ENCODE measurements at places on chromosomes 2 and 18. TPM values are rescaled to one million over a fixed set of nuclear protein-coding genes. Genes with fewer than 3 reads are reported as not detected.

PSMA8 gene
- not detected for polyA plus RNA-seq

ANKRD30BL gene
- not detected for polyA plus RNA-seq

REG1B gene
- polyA plus RNA-seq = not detected

ADD2 gene
- polyA plus RNA-seq = not detected

CRYBA2 gene
- not detected for polyA plus RNA-seq

ANKRD30B gene
- polyA plus RNA-seq = not detected

NETO1 gene
- polyA plus RNA-seq = 0.42 TPM

DRC1 gene
- not detected for polyA plus RNA-seq

PHLPP1 gene
- 4.2 TPM for polyA plus RNA-seq

HJURP gene
- polyA plus RNA-seq = 26.5 TPM

RELCH gene
- polyA plus RNA-seq = 14.4 TPM

- no peak for DNase-seq
These were observed 38.5 kb upstream of the SIGLEC15 start for GRCh38 chr18:45786941-45787340.

- DNase-seq = no peak
These were observed 8.0 kb downstream of the SFXN5 start for GRCh38 chr2:73063472-73063871.

DNA sequence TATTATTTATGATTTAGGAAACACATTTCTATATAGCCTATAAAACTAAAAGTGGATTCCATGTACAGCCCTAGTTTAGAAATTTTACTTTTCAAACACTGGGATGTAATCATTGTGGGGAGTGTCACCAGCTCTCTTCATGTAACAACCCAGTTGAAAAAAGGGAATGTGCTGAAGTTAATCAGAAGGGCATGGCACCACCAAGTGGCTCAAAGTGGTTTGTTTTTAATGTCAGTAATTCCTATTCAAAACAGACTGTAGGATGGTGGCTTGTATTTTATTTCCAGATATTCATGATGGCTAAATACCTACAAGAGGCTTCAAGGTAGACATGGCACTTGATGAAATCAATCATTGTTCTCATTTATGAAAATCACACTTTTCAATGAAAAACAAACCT, 58.1 kb upstream of the TMEM182 start:
- DNase-seq = peak; percentile 5

DNA sequence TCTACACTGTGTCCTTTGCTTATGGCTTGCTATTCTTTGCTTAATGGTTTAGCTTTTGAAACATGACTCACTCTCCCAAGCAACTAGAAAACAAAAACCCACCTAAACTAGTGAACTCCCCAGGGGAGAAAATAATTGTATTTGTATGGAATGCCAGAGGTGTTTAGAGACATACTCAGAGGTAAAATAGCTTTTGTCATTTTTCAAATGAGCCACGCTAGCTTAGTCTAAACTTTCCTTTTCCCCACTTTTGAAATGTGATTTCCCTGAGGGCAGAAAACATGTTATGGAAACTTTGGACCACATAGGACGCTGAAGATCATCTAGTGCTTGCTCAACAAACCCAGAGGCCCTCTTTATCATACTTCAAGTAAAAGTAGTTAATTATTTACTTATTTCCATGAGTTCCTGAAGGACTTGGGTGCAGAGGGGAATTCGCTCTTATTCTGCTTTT, 16.5 kb upstream of the CYTIP start:
- no peak for DNase-seq

DNA sequence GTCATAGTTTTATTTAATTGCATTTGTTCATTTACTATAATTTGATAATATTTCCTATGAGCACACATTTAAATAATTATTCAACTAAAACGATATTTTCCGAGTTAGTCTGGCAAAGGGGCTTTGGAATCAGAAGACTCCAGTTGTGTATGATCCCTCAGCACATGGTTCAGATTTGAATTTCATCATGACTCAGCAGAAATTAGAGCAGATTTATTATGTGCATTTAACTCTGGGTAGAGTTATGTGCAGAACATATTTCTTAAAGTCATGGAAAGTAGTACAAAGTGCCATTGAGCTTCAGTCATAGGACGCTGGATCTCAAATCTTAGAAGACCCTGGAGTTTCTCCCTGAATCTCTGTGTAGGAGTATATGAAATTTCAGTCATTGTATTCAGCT, 106.7 kb downstream of the ADCYAP1 start:
- no peak for DNase-seq

DNA sequence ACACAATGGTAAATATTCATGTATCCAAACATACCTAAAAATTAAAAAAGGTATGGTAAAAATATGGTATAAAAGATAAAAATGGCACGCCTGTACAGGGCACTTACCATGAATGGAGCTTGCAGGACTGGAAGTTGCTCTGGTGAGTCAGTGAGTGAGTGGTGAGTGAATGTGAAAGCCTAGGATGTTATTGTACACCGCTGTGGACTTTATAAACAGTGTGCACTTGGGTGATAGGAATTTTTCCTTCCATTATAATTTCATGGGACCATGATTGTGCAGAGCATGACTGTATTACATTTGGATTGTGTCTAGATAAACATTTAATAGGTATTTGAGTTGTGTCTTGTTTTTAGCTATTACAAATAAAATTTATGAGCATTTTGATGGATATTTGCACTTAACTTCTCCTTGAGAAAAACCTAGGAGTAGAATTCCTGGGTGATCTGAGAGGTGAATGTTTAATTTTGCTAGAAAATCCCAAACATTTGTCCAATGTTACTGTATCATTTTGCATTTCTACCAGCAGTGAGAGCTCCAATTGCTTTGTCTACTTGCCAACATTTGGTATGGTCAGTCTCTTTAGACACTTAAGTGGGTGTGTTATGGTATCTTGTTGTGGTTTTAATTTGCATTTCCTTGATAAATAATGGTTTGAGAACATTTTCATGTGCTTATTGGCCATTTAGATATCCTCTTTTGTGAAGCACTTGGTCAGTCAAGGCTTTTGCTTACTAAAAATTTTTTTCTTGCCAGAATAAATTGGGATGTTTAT, 81.7 kb downstream of the BCL2L11 start:
- peak; percentile 89 for DNase-seq

GRCh38 chr18:45670281-45670962, 53.6 kb upstream of the SLC14A1 start:
- DNase-seq = peak; percentile 85

- no peak for DNase-seq
These were observed 17.1 kb downstream of the PDK1 start for GRCh38 chr2:172572981-172573380.

- DNase-seq = no peak
These were observed 65.6 kb downstream of the TWSG1 start for GRCh38 chr18:9400197-9400596.

DNA sequence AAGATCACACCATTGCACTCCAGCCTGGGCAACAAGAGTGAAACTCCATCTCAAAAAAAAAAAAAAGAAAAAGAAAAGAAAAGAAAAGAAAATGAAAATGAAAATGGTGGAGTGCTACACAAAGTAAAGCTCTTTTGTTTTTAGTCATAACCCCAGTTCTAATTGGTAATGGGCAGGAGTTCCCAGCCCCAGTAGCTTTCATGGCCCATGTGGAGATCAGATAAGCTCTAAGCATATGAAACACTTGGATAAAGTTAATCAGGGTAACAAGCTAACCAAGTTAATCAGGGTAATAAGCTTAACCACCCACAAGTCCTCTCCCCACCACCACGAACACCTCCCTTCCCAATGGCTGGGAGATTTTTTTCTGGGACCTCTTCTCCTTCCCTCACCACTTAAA, 240.8 kb downstream of the BCL11A start:
- DNase-seq = no peak

DNA sequence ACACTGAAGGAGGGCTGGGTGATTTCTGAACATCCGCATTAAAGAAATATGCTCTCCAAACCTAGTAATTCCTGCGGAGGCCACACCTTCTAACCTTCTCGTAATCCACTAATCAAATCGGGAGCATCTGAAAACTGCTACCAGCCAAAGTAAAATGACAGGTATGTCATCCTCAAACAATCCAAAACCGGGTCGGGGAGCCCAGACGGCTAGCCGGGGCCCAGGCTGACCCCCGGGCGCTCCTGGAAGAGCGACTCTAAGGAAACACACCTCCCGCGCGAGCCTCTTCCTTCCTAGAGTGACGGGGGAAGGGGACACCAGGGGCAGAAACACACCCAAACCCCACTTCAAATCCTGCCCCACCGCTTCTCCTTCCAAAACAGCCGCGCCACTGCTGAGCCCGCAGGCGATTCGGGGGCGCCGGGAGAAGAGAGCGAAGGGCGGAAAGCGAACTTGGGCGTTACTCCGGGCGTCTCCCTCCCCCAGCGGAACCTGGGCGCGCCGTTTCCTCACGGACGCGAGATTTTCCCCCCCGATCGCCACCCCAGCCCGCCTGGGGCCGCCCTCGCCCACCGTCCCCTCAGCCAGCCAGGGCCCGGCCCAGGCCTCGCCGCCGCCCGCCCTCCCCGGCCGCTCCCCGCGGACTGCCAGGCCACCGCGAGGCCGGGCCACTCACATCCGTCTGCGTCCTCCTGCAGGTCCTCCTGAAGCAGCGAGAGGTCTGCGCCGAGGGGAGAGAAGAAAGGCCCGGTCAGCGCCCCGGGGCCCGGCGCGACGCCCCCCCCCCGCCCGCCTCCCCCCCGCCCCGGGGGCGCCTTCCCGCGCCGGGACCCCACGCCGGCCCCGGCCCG, 584 bp downstream of the PPP4R1 start:
- DNase-seq = peak; percentile 27

GRCh38 chr18:36719630-36720029, 109.2 kb downstream of the TPGS2 start:
- no peak for DNase-seq

DNA sequence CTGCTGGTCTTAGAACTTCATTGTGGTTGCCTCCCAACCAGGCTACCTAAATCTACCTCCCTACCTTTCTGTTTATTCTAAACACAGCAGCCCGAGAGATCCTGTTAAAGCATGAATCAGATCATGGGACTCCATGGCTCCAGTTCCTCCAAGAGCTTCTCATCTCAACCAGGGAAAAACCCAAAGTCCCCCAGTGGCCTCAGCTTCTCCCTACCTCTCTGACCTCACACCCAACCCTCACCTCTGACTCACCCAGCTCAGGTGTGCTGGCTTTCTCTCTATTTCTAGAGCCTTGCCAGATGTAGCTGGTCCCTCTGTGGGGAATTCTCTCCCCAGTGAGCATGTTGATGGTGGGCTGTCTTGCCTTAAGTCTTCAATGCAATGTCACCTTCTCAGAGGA, 93.8 kb upstream of the COPS8 start:
- DNase-seq = no peak

GRCh38 chr2:226077031-226077430, 677.5 kb downstream of the NYAP2 start:
- peak; percentile 73 for DNase-seq

GRCh38 chr2:53095664-53096063, 671.9 kb upstream of the CHAC2 start:
- no peak for DNase-seq

DNA sequence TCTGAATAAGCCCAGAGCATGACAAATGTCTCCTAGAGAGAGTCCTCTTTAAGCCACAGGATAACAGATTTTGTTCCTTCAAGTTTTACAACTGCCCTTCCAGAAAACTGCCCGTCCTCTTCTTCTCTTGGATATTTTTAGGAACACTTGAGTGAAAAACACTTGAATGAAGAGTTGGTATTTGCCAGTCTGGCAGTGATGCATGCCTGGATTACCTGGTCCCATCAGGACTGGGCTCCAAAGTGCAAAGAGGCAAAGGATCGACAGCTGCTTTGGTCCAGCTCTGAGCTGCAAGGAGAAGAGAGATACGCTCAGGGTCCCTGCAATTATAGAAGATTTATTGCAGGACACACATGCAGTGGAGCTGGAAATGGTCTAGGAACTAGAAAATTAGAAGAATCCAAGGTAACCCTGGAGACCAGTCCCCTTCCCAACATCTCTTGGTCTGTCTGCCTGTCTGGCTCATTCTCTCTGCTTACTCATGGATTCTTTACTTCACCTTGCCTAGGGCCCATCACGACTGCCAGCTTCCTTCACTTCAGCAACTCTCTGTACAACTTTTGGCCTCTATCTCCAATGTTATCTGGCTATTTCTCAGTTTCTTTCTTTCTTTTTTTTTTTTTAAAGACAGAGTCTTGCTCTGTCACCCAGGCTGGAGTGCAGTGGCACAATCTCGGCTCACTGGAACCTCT, 112.1 kb upstream of the SIX2 start:
- DNase-seq = no peak

GRCh38 chr18:78191276-78191675, 788.3 kb upstream of the SALL3 start:
- DNase-seq = no peak

DNA sequence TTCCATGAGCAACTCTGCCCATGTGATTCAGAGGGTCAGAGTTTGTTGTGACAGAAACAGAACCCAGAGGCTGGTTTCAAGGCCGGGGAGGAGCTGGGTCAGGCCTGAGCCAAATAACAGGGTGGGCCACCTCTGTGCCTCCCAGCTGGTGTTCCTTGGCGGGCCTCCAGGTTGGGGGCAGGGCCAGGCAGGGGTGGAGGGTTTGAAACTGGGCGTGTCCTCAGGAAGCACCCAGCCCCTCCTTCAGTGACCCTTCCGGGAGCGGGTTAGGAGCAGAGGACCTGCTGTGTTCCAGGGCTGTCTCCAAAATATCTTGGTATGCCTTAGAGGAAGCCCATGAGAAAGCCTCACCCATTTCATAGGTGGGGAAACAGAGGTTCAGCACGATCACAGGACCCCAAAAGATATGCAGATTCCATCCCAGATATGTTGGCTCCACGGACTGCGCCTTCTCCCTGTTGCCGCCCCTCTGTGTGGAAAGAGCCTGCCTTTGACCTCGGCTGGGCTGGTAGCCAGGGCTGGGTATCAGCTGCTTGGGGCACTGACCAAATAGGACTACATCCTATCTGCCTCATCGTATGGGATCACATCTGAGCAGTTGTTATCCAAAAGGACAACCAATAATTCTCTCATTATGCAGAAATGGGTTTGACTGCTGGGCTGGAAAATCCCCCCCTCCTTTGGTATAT, 74.8 kb upstream of the GLI2 start:
- DNase-seq = no peak

DNA sequence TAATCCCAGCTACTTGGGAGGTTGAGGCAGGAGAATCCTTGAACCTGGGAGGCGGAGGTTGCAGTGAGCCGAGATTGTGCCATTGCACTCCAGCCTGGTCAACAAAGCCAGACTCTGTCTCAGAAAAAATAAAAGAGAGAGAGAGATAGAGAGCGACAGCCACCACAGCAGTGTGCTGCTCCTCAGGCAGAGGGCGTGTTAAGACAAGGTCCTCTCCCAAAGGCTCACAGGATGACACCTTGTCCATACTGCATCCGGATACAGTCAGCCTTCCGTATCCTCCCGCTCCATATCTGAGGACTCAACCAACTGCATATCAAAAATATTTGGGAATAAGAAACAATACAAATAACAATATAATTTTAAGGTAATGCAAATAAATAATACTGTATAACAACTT, 20.1 kb downstream of the ARL4C start:
- DNase-seq = no peak

All from IMR-90 (cell line).